ENCODE measurements at places on chromosomes 6 and 20. TPM values are rescaled to one million over a fixed set of nuclear protein-coding genes. Genes with fewer than 3 reads are reported as not detected.

DNA sequence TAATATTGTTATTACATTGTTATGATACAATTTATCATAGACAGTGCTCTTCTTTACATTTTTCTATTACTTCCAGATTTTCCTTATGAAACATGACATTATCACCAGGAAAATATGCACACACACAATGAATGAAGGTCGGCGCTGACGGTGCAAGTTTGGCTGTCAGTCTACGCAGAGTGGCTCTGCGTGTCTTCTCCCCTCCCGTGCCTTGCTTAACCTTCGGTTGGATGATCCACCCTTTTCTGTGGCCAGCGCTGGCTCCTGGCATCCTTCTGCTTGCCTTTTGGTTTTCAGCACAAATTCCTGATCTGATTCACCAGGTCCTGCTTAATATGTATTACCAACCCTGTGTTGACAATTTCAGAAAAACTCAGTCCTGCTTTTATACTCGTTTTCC, 157.4 kb downstream of the TSHZ2 start:
- DNase-seq = no peak

GRCh38 chr6:36224918-36225461, 28.4 kb downstream of the BRPF3 start:
- DNase-seq = no peak

SLCO4A1 gene
- total RNA-seq = 24.3 TPM

DNA sequence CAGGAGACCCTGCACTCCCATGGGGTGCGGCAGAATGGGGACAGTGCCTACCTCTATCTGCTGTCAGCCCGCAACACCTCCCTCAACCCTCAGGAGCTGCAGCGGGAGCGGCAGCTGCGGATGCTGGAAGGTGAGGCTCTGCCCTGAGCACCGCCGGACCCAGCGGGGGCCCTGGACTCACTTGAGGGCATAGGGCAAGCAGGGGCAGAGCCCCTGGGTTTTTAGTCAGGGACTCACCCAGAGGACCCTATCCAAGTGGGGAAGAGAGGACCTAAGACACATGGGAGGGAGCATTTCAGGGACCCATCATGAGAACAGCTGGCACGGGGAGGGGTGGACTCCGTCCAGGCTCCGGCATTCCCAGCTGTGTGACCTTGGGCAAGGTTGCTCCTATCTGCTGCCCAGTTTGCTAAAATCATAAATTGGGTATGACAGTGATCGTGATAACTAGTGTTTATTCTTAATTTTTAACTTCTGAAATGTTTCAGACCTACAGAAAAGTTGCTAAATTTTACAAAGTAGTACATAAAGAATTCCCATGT, 9.8 kb downstream of the RBCK1 start:
- no peak for DNase-seq

- no peak for DNase-seq
Observed at GRCh38 chr20:44759595-44759994, 13.9 kb downstream of the KCNK15 start.

HLA-DOB gene
- total RNA-seq = not detected

DNA sequence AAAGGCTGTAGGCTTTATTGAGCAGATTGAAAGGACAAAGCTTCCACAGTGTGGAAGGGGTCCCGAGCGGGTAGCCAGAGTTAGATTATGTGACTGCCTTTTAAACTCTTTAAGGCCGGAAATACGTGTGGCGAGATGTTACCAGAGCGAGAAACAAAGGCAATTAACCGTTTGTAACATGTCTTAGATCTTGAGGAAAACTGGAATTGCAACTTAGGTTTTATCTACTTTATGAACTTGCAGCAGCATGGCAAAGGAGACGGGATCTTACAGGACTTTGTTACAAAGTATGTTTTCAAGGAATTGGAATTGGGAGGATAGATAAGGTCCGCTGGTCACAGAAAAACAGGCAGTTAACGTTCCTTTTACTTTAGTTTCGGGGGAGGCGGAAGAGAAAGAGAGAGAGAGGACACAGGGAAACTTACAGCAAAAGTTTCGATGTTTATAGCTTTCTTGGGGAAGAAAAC, 594.7 kb upstream of the ADGRB3 start:
- no peak for DNase-seq

DNA sequence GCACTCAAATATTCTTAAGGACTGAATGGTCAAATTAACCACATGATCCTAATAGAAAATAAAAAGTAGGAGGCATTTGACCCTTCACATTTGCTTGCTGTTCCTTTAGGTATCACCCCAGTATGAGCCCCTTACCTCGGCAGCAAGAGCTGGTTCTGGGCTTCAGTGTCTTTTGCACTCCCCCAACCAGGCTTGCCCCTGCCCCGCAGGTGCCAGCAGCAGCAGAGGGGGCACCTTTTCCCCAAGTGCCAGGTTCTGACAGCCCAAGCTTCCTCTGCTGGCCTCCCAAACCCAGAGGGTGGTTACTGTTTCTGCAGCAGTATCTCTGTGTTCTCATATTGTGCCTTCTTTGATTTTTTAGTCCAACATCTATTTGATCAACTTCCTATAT, 23.2 kb downstream of the UBE2V1 start:
- no peak for DNase-seq

TAF8 gene
- total RNA-seq = 10.7 TPM

GRCh38 chr20:13756551-13756950, 28.2 kb downstream of the ESF1 start:
- no peak for DNase-seq

- no peak for DNase-seq
Observed at GRCh38 chr20:25444556-25444955, 37.1 kb downstream of the GINS1 start.

DNA sequence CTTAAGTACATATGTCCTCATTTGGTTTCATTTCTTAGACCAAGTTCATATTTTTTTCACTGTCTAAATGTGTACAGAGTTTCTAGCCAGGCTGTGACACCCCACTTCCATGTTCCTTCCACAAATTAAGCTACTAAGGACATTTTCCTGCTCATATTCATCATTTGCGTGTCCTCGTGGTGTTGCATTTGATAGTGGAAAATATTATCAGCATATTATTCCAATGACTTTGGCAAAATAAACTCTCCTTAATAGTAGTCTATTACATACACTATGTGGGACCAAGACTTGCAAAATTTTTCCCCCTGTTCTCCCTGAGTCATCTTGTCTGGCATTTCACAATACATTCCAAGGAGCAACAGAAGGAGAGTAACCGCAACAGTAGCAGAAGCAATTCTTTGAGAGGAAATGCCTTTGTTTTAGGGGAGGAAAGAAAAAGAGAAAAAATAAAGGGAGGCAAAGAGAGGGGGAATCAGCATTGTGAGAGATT, 599.2 kb downstream of the COL12A1 start:
- no peak for DNase-seq

DNA sequence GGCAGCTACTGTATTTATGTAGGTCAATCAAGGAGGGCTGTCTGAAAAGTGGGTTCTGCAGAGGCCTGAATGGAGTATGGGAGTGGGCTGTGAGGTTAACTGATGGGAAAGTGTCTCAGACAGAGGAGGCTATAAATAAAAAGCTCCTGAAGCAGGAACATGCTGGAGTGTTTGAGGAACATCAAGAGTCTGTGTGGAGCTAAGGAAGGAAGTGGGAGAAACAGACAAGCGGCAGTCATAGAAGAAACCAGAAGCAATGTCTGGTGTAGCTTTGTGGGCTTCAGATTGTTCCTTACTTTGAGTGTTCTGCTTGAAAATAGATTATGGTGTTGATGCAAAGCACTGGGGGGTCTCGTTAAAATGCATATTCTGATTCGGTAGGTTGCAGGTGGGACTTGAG, 101.5 kb upstream of the OGFRL1 start:
- no peak for DNase-seq

DNA sequence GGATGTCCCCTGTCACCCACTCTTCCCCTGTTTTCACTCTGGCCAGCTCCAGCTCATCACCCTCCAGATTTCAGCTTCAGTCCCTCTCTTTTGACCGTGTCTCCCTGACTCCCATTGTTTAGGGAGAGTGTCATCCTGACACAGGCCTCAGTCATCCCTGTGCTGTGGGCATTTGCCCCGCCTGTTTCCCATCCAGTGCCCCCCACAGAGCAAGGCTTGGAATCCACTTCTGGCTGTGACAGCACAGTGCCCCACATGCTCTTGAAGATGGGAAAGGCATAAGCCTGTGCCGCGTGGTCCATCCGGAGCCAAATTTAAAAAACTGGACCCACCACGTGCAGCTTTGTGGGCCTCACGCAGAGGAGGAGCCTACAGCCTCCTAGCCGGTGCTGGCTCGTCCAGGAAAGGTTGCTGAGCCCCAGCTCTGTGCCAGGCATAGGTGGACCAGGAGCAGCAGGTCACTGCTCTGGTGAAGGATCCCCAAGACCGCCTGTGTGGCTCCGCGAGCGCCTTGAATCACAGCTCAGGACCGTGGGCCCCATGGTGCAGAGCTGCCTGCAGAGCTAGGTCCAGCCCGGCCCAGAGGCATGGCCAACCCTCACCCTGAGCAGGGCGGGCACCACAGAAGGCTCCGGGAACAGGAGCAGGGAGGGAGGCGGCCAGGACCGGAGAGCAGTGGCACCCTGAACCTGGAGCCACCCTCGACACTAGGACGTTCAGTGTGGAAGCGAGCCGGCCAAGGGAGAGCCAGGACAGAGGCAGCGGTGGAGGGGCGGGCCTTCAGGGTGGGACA, 172.8 kb downstream of the CDH4 start:
- no peak for DNase-seq

DNA sequence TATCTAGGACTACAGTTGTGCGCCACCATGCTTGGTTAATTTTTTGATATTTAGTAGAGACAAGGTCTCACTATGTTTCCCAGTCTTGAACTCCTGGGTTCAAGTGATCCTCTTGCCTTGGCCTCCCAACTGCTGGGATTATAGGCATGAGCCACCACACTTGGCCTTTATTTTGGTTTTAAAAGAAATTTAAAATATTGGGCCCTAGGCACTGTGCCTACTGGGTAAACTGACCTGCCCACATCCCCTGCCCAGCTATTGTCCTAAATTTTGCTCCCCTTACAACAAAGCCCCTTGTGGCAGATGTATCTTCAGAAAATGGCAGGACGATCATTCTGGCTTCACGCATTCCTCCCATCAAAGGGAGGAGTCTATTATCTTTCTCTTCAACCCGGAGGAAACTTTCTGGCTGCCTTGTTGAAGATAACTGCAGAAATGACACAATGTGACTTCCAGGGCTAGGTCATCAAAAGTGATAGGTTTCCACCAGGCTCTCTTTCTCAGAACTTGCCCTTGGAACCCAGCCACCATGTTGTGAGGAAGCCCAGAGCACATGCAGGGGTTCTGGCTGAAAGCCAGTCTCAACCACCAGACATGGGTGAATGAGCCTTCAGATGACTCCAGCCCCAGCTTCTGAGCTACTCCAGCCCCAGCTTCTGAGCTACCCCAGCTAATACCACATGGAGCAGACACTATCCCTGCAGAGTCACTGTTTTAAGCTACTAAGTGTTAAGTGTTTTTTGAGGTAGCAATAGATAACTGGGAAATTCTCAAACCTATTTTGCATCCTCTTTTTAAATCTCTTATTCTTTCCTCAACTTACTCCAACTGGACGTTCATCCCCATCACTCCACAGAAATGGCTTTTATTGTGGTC, 4.6 kb upstream of the GUCA1B start:
- DNase-seq = no peak

DNA sequence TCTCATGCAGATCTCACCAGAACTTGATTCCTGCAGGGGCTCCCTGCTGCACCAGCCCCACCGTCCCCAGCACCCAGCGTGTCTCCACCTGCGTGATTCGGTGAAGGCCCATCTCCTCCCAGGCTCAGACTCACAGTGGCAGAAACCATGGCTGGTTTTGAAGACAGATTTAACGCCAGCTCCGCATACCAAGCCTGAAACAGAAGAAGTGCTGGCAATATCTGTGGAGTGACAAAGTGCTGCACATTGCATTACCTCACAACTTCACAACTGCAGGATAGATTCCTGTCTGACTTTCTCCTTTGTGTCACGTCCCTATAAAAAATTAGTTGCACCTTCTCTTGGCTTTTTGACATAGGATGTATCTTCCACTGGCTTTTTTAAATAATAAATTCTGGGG, 120.7 kb downstream of the TTLL2 start:
- no peak for DNase-seq

DNA sequence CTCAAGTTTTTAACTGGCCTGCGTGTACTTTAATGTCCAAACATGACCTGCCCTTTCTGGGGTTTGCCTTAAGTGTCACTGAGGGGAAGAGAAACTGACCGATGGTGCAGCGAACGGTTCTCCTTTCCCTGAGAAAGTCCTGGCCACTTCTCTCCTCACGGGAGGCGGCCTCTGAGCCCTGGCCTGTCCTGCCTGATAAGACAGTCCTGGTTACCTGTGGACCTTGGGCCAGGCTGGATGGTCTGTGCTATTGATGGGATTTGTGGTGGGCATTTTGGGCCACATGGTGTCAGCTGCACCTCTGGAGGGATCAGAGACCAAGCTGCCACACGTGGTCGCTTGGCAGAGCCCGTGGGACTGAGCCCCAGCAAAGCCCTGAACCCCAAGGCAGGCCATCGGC, 11.6 kb upstream of the NTSR1 start:
- no peak for DNase-seq

RBM24 gene
- total RNA-seq = 3.5 TPM

SRMS gene
- not detected for total RNA-seq

MYL9 gene
- total RNA-seq = 194 TPM

POU5F1 gene
- not detected for total RNA-seq

DNA sequence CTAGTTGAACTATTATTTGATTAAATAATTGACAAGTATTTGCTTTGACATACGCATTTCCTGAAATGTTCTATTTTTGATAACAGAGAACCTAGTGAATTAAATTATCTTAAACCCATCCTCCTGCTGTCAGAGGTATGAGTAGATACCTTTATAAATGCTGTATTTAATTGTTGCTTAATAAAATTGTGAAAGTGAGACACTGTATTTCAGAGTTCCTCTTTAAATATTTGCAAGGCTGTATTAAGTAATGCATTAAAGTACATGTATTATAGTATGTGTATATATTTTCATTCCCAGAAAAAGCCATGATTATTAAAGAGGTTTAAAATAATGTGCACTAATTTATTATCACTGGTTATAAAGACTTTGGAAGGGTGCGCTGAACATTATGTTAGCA, 483.8 kb downstream of the TFAP2B start:
- DNase-seq = no peak

DNA sequence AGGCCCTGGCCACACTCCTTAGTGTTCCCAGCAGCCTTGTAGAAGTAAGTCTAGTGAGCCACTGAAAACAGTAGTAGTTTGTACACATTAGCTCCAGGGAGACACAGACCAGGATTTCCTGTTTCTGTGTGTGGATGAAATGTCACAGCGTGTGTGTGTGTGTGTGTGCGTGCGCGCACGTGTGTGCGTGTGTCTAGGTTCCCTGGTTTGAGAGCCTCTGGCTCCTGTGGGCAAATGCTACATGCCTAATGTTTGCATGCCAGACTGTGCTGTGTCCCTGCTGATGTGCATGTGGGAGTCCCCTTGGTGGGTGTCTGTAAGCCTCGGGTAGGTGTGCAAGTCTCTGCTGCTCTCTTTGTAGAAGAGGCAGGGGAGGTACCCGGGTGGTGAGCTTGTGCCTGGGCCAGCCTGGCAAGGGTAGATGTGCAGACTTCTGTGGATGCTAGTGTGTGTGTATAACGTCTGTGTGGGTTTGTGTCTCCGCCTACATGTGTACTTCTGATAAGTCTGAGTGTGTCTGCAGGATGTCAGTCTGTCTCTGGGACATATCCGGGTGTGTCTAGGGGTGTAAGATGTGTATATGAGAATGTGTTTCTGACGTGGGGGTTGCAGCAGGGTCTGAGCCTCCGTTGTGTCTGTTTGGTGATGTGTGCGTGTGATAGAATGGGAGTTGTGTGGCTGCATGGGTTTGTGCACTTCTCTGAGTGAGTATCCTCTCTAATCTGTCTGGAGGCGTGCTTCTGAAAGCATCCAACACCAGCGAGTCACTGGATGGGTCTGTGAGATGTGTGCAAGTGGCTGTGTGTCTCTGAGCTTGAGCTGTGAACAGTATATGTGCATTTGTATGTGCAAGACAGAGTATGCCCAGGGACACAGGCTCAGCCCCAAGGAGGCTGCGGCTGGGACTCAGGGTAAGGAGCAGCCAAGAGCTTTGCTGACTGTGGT, 19.0 kb upstream of the TLDC2 start:
- DNase-seq = no peak

Data from tibial nerve (tissue), 4 donors.